ENCODE measurements at places on chromosomes 5 and 9.

GRCh38 chr9:98892288-98892687, 51.4 kb upstream of the COL15A1 start:
- no peak for DNase-seq

- DNase-seq = no peak
These were observed 9.0 kb upstream of the MOB3B start for GRCh38 chr9:27538647-27539046.

DNA sequence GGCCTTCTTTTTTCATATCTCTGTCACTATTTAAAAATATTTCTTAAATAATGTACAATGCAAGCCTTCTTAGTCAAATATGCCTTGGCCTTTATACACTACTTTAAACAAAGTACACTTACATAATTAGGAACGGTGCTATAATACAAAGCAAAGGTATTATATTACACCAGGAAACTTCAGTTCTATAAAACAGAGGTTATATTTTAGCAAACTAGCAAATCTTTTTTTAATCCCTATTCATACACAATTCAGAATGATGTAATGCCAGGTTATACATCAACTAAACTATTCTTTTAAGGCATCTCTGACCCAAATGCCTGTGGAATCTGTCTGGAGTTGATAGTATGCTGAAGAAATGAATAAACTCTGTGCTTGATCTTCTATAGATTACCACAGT, 10.7 kb upstream of the LURAP1L start:
- DNase-seq = no peak

- DNase-seq = no peak
These were observed 45.1 kb downstream of the MYO10 start for GRCh38 chr5:16891033-16891432.

GRCh38 chr5:75450069-75450468, 61.4 kb downstream of the CERT1 start:
- no peak for DNase-seq

DNA sequence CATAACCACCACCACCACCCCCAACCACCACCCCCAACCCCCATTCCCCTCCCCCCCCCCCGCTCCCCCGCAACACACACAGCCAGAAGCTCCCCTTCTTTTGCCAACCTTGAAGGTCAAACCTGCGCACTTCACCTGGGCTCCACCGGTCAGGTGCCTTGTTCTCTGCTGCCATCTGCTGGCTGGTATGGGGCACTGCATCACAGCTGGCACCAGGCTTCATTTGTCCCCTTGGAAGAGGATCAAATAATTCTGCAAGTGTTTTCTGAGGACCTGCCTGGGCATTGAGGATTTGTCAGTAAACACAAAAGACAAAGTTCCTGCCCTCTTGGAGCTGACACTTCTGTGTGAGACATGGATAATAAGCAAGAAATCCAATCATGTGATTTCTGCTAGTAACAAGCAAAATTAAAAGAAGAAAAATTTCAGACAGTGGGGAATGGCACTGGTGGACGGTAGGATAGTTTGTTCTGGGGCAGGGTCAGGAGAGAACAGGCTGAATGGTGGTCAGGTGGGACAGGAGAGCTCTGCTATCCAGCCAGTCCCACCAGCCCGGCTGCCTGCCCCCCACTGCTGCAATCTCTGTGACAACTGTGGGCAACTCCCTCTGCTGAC, 55.6 kb upstream of the LMX1B start:
- peak; percentile 85 for DNase-seq

- DNase-seq = no peak
These were observed 55.6 kb upstream of the SPTLC1 start for GRCh38 chr9:92170848-92171247.

DNA sequence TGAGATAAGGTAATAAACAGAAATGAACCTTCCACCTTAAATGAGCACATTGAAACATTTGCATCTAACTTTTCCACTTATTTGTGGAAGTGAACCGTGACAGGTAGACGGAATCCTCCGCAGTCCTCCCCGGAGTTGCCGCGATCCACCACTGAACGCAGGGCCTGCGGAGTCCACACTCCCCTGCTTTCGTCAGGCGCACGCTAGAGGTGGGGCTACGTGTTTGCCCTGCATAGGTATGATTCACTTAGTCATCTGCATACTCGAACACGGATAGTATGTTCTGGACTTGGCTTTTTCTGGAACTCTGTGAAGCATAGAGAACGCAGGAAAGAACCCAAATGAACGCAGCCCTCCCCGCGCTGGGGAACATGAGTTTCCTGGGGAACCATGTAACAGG, 272.8 kb upstream of the IRX4 start:
- no peak for DNase-seq

GRCh38 chr5:56175021-56175420, 58.1 kb downstream of the ANKRD55 start:
- DNase-seq = no peak

- no peak for DNase-seq
These were observed 161.2 kb upstream of the PITX1 start for GRCh38 chr5:135195270-135195608.

All from WTC11 (cell line).